NCI-H2081 treated with DMSO at 0.1 percent for 48 hours (cell line): ENCODE measurements at places on chromosomes 16 and 17.

DNA sequence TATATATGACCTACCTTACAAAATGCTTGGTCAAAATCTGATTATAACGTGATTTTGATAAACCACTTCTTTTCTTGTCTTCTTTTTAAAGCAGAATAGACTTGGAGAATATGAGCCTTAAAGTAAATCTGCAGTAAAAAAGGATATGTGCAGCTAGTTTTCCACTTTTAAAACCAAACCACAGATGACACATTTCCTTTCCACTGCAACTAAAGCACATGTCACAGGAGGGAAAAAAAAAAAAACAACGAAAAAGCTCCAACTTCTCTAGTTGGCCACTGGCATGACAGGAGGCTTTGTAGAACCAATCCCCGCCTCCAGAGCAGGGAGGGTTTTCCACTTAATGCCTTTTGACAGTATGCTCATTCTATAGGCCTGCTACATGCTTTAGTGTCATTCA is at the start of gene EVI2A:
TSS of gene EVI2A (minus strand) at position 142 of the 400 bp plus-strand sequence. CDS start 2,609 bp downstream, outside the sequence.
- no peak for DNase-seq

GRCh38 chr17:17498606-17499301 is 2.6 kb upstream of the RASD1 start:
- DNase-seq: no peak

GRCh38 chr17:32266051-32266388 is 388 bp downstream of the RHBDL3 start:
- no peak for DNase-seq

GRCh38 chr17:45320931-45321461 is 4.2 kb upstream of the MAP3K14 start:
- DNase-seq: no peak

GRCh38 chr16:88901718-88902337 is 35.4 kb upstream of the PABPN1L start:
- DNase-seq: no peak

DNA sequence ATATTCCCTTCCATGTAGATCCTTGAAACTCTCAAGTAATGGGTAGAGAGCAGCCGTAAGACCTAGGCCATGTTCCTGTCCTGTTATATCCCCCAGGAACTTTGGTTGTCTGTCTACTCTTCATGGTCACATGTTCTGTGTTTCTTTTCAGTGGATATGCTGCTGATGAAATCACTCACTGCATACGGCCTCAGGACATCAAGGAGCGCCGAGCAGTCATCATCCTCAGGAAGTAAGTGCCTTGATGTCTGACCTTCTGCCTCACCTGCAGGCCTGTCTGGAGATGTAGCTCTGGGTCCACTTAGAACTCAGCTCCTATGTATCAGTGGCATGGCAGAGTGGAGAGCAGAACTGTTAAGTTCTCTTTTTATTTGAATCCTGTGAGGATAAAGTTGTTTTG is 11.2 kb downstream of the ALKBH5 start:
- DNase-seq: no peak

DNA sequence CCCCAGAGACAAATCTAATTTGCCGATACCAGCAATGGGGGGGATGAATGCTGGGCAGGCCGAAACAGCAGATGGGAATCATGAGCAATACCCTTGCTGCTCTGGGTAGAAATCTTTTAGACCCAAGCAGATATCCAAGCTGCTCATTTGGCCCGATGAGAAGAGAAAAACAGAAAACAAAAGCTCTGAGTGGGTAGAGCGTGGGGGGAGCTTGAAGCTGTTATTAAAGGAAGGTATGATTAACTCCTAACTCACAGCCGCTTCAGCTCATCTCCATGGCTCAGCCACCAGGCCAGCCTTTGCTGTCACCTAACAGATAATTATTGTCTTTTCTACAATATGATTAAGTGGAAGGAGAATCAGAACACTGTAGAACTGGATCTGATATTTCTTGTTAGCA is 58.3 kb downstream of the VPS35L start:
- no peak for DNase-seq

GRCh38 chr16:84815462-84815861 is 4.3 kb upstream of the CRISPLD2 start:
- no peak for DNase-seq
